Fibroblast of gingiva (primary cell): ENCODE measurements at places on chromosomes 6 and 20.

DNA sequence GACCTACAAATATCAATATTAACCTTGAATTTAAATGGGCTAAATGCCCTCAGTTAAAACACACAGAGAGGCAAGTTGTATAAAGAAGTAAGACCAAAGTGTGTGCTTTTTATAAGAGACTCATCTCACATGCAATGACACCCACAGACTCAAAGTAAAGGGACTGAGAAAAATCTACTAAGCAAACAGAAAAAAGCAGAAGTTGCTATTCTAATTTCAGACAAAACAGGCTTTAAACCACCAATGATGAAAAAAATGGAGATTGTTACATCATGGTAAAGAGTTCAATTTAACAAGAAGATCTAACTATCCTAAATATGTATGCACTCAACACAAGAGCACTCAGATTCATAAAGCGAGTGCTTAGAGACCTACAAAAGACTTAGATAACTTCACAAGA lies 741.9 kb upstream of the MARCKS start:
- no peak for DNase-seq

GRCh38 chr20:46276531-46276930 lies 31.8 kb downstream of the CDH22 start:
- DNase-seq, result no peak

DNA sequence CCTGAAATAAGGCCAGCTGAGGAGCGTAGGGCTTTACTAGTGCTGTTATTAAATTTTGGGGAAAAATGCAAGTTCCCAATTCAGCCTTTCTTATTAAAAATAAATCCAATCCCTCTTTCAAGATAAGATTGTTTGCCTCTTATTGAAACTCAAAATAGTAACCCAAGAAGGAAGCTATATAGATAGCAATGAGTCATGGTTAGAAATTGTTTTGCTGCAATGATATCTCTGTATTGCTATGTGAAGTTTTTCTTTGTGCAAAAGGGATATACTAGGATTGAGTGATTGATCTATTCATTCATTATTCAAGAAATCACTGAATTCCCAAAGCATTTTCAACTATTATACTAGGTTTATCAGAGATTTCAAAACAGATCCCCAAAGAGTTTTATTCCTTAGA lies 93.0 kb upstream of the HDAC2 start:
- no peak for DNase-seq

DNA sequence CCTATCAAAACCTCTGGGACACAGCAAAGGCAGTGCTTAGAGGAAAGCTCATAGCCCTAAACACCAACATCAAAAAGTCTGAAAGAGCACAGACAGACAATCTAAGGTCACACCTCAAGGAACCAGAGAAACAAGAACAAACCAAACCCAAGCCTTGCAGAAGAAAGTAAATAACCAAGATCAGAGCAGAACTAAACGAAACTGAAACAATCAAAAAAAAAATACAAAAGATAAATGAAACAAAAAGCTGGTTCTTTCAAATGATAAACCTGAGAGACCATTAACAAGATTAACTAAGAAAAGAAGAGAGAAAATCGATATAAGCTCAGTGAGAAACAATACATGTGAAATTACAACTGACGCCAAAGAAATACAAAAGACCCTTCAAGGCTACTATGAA lies 34.8 kb upstream of the RUNX2 start:
- DNase-seq, result no peak

GRCh38 chr20:1842281-1842680 lies 52.9 kb upstream of the SIRPA start:
- DNase-seq, result no peak

DNA sequence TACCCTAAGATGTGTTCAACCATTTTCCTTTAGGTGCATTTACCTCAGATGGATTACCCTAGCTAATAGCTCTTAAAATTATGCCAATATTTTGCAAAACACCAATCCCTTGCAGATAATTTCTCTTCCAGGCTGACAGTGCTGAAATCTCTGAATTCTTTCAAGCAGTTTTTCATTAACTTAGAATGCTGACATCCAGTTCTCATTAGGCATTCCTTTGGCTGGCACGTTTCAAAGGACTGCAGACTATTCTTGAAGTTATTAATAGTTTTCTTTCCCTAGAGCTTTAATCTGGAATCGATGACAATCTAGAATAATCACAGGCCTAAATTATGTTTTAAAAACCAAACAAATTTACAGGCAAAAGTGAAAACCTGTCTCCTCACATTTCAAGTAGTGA lies 68.3 kb downstream of the SMLR1 start:
- DNase-seq, result peak; percentile 51

- DNase-seq, result no peak
Measured at GRCh38 chr20:34873583-34874093, 982 bp upstream of the GGT7 start.
